ENCODE measurements at places on chromosomes 1 and 21.

DNA sequence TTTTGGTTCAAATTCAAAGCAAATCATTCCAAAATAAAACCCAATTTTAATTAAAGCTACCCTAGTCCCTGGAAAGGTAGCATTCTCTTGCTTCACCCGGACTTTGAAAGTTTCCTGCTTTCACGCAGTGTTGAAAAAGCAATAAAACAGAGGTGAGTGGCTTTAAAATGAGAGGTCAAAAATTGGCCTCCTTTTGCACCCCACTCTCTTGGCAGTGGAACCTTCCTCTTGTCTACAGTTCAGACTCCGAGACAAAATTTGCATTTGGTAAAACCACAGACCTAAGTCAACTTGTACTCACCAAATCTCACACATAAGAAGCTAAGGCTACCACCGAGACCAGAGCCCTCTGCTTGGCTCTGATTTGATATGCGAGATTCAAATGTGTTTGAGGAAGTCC, 252.7 kb downstream of the TTLL7 start:
- ATAC-seq: no peak

- ATAC-seq: no peak
These were observed 6.7 kb downstream of the ZNF648 start for GRCh38 chr1:182054698-182055326.

DNA sequence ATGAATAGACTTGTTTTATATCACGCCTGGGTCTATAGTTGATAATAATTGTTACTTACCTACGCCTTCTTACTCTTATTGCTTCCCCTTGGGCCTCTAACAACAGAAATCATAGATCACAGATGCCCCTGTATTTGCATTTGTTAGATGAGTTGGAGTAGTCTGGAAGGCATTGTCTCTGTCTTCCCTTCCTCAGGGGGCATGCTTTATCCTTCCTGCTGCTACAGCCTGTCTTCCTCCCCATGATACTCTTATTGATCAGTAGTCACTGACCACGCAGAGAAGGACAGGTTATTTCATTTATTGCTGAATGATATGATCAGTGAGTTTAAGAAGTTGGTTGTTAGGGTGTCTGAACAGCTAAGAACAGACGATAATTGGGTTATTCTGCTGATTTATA, 98.4 kb downstream of the DNM3 start:
- ATAC-seq: no peak

- ATAC-seq: no peak
These were observed 26.4 kb downstream of the LRRC8D start for GRCh38 chr1:89847191-89847729.

Data from activated T-helper 17 cell treated with anti-CD3 and anti-CD28 coated beads, Interleukin-2, amount 50 U/mL, for 72 hours (primary cell).